ENCODE measurements at places on chromosomes 4 and X.

DNA sequence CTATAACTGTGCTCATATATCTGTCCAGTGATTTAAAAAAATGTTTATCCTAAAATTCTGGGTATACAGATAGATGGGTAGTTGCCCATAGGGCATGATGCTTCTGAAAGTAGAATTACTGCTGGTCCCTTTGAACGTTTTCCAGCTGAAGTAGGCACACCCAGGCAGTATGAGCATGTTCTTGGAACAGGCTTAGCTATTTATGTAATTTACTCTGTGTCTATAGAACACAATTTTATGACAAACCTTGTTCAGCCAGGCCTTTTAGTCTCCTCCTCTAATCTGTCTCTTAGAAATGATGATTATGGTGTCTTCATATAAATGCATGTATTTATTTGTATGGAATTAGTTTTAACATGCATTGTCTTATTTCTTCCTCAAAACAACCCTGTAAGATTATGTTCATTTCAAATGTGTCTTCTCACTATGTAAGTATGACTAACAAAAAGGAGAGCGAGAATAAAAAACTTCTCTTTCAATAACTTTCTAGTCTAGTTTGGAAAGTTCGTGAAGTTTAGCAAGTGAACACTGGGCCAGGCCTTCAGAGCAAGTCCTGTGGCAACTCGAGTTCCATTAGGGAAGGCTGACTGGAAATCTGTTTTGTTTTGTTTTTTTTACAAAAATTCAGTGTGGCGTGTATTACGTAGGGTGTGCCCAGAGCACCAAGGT lies 142.0 kb downstream of the AFF1 start:
- no peak for DNase-seq

DNA sequence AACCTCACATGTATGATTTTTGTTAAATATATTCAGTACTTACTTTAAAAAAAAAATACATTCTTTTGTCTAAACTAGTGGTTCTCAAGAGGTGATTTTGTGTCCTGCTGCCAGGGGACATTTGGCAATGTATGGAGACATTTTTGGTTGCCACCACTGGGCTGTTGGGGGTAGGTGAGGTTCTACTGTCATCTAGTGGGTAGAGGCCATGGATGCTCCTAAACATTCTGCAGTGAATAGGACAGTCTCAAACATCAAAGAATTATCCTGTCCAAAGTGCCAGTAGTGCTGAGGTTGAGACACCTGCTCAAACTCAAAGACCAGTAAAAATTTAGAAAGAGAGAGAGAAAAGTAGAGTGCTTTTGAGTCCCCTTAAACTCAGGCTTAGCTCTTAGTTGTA lies 32.9 kb upstream of the PGM2 start:
- no peak for DNase-seq

DNA sequence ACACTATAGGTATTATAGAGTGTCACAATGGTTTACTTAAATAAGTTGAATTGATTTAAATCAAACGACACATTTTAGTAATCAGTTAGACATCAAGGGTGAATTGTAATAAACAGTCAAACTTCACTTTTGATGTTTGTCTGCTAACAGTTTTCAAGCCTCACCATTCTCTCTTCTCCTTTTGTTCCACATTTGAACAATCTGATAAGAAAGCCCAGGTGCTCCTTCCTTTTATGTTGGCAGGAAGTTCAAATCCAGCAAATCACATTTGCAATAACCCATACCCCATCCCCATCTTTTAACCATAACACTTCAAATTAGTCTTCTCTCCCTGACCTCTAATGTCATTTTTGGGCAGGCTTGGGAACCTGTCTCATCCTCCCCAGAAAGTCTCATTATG lies 63.4 kb upstream of the GC start:
- no peak for DNase-seq

DNA sequence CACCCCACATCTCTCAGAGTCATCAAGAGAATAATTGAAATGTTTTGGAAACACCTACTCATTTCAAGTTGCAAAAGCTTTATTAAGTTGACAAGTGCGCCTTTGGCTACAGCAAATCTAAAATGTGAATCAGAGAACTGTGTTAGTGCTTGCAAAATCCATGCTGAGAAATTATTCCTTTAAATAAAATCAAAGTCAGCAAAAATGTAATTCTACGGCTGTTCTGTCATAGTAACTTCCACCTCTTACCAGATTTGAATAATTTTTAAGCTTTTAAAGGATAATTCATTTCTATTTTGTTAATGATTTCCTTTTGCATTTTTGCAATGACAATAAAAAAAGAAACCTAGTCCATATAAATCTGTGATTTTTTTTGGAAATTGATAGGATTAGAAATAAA lies 1779.1 kb downstream of the STIM2 start:
- no peak for DNase-seq

DNA sequence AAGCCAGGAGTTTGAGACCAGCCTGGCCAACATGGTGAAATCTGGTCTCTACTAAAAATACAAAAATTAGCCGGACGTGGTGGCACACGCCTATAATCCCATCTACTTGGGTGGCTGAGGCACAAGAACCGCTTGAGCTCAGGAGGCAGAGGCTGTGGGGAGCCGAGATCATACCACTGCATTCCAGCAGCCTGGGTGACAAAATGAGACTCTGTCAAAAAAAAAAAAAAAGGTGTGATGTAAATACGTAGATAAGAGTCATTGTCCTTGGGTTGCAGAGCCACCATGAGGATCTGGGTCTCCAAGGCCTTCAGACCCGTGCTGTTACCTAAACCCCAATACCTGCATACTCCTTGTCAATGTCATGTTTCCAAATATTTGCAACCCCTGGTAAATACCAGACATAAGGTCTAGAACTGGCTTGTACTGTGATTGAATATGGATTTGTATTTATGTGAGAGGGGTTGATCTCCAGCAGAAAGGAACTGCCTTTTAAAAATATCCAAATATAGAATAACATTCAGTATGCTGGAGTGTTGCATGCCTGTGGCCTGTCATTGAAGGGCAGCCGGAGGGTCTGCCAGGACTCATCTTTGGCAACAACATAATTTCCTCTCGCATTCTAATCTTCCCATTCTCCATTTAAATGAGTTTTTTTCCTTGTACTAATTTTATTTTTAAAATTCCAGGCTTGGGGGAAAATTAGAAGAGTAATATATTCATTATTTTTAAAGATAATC lies 40.4 kb downstream of the ATXN3L start:
- no peak for DNase-seq

DNA sequence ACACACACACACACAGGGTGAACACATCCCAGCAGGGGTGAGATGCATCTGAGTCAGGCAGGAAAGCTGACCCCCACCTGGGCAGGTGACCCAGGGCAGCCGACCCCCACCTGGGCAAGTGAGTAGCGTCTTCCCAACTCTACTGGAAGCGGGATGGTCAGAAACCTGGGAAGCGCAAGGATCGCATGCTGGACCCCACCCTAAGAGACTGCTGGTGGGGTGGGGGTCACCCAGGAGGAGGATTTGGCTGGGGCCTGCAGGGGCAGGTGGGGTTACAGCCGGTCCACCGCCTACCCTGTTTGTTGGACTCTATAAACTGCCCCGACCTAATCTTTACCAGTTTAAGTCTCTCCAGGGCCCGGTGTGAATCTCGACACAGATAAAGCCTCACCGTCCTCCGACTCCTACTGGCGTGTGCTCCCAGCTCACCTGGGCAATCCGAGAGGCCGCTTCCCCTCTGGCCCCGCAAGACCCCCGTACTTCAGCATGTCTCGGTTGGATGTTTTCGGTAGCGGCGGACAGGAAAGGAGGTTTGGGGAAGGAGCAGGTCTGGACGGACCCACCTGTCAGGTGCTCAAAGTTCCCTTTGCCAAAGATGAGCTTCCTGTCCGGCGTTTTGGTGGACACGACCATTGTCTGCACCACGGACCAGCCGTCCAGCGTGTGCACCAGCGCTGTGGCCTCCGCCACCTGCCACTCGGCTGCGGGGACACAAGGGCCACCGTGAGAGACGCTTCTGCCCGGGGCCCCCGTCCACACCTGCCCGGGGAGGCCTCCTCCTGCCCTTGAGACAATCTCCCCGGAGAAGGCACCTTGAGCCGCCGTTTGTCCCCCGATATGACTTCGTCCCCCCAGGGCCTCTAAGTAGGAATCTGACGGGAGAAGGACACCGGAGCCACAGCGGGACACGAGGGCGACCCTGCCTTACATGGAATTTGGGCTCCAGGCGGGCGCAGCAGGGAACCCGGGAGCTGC lies 2.0 kb downstream of the GTPBP6 start:
- DNase-seq = no peak
